Sigmoid colon (tissue), 7 donors: ENCODE measurements at places on chromosomes 16 and 17. TPM values are rescaled to one million over a fixed set of nuclear protein-coding genes. Genes with fewer than 3 reads are reported as not detected.
A peak's percentile ranks its signal among the peaks of the same experiment; 100 is the strongest.

- H3K27me3 ChIP-seq = no peaks in the 10 kb centered on the region
- DNase-seq = no peak
Observed at GRCh38 chr16:87255866-87256265, 61.3 kb downstream of the C16orf95 start.

- H3K36me3 ChIP-seq = peaks cover 61% of the 10 kb centered on the region
- H3K4me3 ChIP-seq = no peak overlapping the region
- no peak overlapping the region for H3K27ac ChIP-seq
Observed at GRCh38 chr17:82062984-82063368, 2.6 kb downstream of the DUS1L start.

GRCh38 chr17:31052187-31052889, 42.4 kb upstream of the NF1 start:
- H3K4me3 ChIP-seq = no peak overlapping the region
- H3K36me3 ChIP-seq = no peaks in the 10 kb centered on the region
- no peaks in the 10 kb centered on the region for H3K27me3 ChIP-seq
- DNase-seq = peak; percentile 86
- H3K4me1 ChIP-seq = no peaks in the 10 kb centered on the region

- H3K4me1 ChIP-seq = no peaks in the 10 kb centered on the region
- no peak overlapping the region for H3K4me3 ChIP-seq
- DNase-seq = no peak
- H3K36me3 ChIP-seq = no peaks in the 10 kb centered on the region
Observed at GRCh38 chr17:27199948-27200347, 94.0 kb upstream of the WSB1 start.

GRCh38 chr17:78818152-78818846, 22.3 kb downstream of the USP36 start:
- no peaks in the 10 kb centered on the region for H3K27me3 ChIP-seq
- peaks cover 47% of the 10 kb centered on the region for H3K36me3 ChIP-seq
- H3K27ac ChIP-seq = peak overlapping the region; percentile 27
- H3K4me1 ChIP-seq = peaks cover 2% of the 10 kb centered on the region

Gene SEPTIN1
- total RNA-seq = 0.82 TPM
